Activated CD4-positive, CD25-positive, alpha-beta regulatory T cell (primary cell): ENCODE measurements at places on chromosomes 16 and 17.

DNA sequence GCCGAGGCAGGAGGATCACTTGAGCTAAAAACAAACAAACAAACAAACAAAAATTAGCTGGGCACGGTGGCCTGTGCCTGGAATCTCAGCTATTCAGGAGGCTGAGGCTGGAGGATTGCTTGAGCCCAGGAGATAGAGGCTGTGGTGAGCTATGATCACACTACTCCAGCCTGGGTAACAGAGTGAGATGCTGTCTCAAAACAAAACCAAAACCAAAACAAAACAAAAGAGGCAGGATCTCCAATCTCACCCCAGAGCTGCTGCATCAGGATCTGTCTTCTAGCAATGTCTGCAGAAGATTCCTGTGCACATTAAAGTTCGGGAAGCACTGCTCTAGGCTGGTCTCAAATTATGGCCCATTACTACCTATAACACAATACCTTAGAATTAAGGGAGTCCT is 43.1 kb downstream of the MAP2K6 start:
- no peak for DNase-seq

DNA sequence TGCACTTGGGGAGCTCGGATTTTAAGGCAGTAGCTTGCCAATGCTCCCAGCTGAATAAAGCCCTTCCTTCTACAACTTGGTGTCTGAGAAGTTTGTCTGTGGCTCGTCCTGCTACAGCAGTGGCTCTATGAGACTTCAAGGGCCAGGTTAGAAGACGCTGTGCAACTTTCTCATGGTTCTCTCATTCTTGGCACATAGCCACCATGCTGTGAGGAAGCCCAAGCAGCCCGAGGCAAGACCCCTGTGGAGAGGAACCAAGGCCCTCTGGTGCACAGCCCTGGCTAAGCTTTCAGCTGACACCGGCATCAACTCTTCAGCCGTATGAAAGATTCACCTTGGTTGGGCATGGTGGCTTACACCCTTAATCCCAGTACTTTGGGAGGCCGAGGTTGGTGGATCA is 116.9 kb upstream of the EEF2KMT start:
- no peak for DNase-seq

DNA sequence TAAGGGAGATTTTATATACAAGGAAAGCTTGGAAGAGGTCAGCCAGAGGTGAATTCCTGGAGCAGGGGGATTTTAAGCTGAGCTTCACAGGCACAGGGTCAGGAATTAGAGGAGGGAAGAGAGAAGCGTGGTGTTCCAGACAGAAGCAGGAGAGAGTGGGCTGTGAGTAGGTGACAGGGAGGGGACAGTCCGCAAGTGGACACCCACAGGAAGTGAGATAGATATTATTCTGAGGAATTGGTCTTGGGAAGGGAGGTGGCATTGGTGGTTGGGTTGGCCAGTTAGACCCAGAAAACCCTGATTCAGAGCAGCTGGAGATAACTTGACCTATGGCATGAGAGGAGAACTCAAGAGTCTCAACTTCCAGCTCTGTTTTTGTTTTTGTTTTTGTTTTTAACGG is 14.7 kb downstream of the PHB1 start:
- no peak for DNase-seq

GRCh38 chr16:29926711-29927052 is 656 bp upstream of the KCTD13 start:
- no peak for DNase-seq

DNA sequence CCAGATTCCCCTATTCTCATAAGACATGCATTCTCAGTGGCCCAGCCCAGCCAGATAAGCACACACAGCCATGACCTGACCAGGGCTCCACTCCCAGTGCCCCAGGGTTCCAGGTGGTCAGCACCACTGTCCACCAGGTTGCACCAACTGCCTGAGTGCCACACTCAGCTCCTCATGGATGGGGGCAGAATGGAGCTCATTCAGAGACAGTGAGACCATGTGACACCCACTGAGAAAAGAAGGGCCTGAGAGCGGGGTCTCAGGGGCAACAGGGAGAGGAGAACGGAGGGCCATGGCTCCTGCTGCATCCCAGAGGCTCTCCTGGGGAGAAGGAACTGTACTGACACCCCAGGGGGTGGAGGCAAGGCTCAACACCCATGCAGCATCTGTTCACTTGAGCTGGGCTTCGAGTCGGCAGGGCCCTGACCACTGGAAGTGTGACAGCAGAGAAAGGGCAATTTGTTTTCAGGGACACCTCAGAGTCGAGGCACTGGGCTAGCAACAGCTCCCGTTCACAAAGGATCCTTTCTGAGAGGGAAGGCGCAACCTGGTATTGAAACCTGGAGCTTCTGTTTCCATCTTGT is 18.7 kb upstream of the SLC38A8 start:
- no peak for DNase-seq

DNA sequence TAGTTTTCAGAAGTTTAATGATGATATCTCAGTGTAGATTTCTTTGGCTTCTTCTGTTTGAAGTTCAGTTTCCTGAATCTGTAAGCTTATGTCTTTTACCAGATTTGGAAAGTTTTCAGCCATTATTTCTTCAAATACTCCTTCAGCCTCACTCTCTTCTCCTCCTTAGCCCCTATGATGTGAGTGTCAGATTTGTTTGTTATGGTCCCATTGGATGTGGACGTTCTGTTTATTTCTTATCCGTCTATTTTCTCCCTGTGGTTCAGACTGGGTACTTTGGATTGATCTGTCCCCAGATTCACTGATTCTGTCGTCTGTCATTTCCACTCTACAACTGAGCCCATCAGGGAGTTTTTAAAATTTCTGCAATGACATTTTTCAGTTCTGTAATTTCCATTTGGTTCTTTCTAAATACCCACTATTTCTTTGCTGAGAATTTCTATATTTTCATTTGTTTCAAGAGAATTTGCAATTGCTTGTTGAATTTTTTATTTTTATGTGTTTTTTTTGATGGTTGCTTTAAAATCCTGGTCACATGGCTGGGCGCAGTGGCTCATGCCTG is 110.9 kb downstream of the SEC14L1 start:
- DNase-seq = no peak
